RWPE1 (cell line): ENCODE measurements at places on chromosomes 2 and 18.

DNA sequence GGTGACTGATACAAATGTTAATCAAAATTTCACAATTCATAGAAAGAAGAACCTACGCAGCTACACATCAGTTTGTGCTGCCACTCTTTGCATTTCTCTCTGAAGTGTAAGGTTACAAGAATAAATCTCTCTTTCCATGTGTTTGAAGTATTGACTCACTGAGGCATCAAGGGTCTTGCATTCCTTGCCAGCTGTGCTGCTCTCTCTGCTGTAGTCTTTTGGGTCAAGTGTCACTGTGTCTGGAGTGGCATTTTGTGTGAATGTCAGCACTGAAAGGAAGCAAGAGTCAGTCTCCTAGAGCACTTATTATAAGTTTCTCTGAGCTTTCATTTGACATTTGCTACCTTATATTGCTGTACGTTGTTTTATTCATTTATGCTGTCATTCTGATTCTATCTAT lies 1696.1 kb upstream of the LRRTM1 start:
- DNase-seq = no peak

- DNase-seq = peak; percentile 48
Measured at GRCh38 chr18:79964330-79965118, at the start of gene HSBP1L1. TSS of gene HSBP1L1 (plus strand) at chr18:79964643. CDS start at chr18:79964736, 93 bp downstream.

DNA sequence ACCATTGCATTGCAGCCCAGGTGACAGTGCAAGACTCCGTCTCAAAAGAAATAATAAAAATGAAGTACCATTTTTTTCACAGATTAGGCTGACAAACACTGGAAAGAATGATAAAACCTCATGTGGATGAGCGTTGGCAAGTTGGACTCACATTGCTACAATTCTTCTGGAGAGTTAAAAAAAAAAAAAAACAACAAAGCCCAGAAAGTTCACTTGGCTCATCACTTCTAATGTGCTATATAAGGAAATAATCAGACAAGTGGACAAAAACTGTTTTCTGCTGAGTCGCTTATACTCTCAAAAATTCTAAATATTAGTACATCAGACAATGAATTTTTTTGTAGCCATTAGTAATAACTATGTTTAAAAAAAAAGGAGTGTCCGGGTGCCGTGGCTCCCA lies 38.4 kb downstream of the PKP4 start:
- no peak for DNase-seq

DNA sequence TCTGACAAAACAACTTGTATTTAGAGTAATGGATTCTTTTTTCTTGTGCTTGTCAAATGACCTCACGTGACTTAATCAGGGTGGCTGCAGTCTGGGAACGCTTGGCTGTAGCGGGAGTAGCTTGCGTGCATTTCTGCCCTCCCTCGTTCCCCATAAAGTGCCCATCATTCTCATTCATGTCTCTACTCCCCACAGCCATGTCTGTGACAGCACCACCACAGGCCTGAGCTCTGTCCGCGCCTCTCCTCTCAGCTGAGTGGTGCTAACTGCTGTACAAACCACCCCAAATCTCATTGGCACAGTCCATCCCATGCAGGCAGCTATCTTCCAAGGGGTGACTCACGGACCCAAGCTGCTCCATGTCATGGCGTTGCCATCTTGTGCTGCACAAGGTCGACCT lies 161.7 kb downstream of the TSN start:
- no peak for DNase-seq

DNA sequence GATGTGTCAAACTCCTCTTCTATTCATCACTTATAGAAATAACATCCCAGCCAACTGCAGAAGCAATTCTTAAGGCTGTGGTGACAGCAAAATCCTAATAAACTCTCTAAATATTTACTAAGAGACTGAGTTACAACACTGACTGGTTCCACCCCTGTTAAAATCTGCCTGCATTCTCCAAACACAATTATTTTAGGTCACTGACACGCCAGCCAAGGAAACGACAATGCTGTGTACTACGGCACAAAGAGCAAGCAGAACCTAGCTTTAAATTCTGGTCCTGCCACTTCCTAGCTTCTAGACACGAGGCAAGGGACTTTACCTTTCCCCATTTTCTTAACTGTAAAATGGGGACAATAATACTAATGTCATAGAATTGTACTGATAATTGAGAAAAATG lies 4.1 kb downstream of the CYRIA start:
- DNase-seq = no peak

- DNase-seq = no peak
Measured at GRCh38 chr2:181404472-181404871, 52.7 kb upstream of the ITGA4 start.

- DNase-seq = no peak
Measured at GRCh38 chr2:216617159-216617815, 15.9 kb upstream of the IGFBP2 start.

GRCh38 chr2:224572338-224572737 lies 12.8 kb downstream of the CUL3 start:
- DNase-seq = no peak

- no peak for DNase-seq
Measured at GRCh38 chr2:152071518-152071917, 27.3 kb downstream of the CACNB4 start.

GRCh38 chr2:141666191-141666590 lies 464.6 kb downstream of the LRP1B start:
- no peak for DNase-seq

- no peak for DNase-seq
Measured at GRCh38 chr2:96389736-96390135, 54.2 kb downstream of the NCAPH start.

DNA sequence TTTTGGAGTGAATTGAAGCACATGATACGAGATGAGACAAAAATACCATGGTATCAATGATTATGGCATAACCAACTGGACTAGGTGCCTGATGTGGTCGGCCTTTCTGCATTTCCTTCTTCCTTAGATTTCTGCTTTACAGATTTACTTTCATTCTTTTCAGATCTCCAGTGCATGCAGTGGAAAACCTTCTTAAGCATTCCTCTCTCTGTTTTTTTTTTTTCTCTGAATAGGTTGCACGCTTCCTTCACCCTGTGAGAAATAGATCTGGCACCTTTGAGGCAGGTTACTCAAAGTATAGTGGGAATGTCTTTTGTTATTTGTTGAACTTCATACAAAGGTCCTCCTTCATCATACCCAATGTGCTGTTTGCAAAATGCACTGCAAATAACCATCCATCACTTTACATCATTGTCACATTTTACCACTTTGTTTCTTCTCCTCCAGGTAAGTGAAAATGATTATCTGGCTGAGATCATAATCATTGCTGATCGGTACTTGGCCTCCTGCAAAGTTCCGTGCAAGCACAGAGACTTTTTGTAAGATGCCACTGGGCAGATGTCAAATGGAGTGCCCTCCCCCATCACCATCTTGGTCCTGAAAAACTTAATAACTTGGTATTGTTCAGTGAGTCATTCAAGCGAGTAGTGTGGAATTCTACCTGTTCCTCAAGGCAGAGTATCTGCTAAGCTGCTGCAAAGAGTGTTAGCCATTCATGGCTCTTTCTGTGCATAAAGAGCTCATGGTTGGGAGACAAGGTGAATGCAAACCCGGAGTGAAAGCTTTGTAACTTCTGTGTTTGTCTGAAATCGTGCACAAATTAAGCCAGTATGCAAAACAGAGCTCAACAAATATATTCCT lies 30.0 kb upstream of the KLHL14 start:
- DNase-seq = no peak

- DNase-seq = no peak
Measured at GRCh38 chr2:9720352-9721093, 89.7 kb upstream of the YWHAQ start.

DNA sequence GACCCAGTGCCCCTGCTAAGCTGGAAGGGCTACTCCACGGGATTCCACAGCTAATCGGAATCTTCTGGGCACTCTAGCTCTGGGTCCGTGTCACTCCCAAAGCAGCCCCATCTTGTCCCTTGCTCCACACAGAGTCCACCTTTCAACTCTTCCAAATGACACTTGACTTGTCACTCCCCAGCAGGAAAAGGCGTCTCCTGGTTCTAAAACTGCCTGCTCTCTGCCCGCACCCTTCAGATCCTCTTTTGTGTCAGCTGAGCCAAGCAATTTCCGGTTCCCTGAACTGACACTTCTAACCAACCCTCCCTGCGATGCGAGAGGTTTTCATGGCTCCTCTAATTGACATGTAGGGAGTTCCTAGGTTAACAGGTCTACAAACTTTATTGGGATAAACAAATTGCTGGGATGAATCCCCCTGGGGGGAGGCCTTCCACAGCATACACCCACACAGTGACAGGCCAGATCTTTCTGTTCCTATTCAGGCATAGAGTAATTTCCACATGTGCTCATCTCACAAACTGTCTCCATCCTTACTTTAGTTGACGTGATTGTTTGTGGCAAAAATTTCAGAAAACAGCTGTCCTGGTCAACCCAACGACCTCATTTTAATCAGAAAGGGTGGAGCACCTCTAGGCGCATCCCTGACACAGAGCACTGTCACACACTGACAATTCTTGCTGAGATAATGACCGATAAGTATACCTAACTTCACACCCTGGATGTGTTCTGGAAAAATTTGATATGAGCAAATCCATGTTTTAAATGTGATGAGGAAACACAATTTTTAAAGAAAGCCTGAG lies 104.9 kb downstream of the RBMS1 start:
- no peak for DNase-seq

DNA sequence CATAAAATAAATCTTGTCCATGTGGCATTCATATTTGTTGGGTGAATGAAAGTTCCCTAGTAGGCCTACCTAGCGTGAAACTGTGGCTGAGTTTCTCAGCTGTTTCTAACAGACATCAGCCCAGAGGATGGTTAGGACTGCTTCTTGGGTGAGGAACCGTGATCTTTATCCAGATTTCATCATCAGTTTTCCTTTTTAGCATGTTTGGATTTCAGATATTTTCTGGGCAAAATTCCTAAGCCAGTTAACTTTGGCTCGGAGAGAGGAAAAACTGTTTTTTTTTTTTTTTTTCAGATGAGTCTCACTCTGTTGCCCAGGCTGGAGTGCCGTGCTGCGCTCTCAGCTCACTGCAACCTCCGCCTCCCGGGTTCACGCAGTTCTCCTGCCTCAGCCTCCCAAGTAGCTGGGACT lies 53.5 kb downstream of the DGKD start:
- no peak for DNase-seq

DNA sequence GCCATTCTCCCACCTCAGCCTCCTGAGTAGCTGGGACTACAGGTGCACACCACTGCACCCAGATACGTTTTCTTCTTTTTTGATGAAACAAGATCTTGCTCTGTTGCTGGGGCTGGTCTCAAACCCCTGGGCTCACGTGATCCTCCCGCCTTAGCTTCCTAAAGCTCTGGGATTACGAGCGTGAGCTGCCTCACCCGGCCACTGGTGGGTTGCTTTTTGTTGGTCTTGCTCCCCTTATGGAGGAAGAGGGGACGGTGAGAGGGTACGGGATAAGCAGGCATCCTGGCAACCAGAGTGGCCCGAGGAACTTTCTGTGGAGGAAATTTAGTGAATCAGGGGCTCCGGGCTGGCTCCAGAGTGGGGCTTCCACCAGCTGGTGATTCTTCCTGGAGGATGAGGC lies 222.3 kb downstream of the HDAC4 start:
- DNase-seq = no peak

DNA sequence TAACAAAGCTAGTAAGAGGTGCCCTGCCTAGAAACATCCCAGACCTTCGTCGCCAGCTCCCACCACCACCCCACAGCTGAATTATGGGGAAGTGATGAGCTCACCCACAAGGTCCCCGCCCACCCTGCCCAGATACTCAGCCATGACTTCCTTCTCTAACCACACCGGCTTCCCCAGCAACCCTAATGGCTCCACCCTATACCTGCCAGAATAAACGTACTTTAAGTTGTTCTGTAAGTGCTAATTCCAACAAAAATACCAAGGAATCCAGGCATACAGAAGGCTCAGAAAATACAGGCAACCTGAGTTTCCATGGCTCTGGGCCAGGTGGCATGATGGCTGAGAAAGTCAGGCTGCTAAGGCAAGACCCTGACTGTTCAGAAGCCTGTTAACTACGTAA lies 39.1 kb downstream of the TMEM163 start:
- DNase-seq = no peak

DNA sequence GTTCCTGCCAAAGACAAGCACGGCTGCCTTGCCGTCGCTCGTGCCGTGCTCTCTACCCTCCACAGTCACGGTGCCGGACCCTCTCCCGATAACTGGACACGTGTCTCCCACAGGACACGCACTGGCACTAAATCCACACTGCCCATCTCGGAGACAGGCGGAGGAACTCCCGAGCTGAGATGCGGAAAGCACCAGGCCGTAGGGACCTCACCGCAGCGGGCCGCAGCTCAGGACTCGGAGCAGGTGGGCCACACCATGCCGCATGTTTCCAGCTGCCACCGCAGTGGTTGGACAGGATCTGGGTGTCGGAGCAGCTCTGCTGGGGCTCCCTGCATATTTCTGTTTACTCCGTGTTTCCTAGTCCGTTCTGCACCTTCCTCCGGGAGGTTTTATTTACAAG lies 127.2 kb downstream of the TPO start:
- DNase-seq = no peak

DNA sequence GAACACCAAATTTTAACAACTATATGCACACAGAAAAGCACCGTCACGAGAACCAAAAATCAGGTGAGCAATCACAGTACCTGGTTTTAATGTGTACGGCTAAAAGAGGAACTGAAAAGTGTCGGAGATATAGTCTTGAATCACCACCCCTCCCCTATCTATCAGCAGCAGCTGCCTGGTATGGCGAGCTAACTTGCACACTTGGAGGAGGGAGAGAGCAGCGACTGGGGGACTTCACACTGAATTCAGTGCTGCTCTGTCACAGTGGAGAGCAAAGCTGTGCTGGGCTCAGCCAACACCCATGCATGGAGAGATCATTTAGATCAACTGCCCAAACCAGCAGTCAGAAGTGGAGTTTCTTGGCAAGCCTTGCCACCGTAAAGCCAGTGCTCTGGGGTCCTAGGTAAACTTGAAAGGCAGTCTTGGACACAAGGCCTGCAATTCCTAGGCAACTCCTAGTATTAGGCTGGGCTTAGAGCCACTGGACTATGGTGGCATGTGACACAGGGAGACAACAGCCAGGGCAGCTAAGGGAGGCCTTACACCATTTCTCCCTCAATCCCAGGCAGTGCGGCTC lies 89.2 kb upstream of the CD226 start:
- DNase-seq = no peak

DNA sequence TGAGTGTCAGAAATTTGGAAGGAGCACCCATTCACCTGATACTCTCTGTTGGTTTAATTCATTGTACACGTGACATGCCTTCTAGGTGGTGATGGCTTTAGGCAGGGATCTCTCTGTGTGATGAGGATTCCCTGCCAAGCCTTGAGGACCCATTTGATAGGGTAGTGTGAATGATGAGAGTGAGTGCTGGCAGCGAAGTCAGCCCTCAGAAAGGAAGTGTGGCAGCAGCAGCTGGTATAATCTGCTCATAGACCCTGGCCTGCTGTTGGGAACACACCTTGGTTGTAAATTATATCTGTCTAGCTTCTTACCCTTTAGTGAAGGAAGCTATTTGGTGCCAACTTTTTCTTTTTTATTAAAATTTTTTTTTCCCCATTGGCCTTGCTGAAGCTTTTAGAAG lies 164.5 kb downstream of the HAUS1 start:
- DNase-seq = no peak

DNA sequence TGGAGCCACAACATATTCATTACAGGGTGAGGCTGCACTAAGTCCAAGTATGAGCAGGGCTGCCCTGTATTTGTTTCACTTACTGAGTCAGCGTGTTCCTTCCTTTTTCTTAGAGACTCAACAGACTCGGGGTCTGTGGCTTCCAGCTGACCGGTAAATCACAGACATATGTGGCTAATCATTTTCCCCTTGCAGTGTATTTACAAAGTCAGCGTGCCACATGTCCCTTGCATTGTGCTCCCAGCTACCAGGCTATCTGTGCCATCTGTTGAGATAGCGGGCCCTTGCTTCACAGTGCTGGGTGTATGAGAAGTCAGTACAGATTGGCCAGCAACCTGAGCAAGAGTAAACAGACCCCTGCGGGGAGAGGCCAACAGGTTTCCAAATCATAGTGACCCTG lies 254.3 kb downstream of the LRRTM1 start:
- no peak for DNase-seq
